ENCODE measurements at places on chromosomes 11 and 22.

DNA sequence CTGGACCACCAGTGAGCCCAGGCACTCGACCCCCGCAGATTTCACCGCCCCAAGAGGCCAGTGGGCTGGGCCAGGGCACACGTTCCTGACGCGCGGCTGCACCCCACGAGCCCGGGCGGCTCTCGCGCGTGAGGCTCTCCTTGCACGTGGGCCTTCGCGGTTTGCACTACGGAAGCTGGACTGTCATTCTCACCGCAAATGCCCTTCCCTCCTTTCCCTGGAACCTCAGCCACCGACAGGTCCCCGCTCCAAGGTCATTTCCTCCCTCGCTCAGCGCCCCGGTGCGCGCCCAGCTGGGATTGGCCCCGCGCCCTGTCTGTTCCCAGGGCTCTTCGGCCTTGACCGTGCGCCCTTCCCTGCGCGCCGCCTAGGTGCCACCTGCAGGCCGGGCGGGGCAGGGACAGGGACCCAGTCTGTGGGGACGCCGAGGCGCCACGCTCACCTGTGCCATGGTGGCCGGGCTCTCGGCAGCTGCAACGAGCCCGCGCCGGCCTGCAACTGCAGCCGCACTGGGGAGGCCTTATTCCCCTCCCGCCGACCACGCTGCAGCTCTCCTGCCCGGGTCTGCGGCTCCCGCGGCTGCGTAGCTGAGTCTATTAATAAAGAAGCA is 2.1 kb upstream of the CPT1A start:
- peak; percentile 40 for DNase-seq

- no peak for DNase-seq
These were observed 62.0 kb downstream of the IGF2 start for GRCh38 chr11:2077061-2077802.

DNA sequence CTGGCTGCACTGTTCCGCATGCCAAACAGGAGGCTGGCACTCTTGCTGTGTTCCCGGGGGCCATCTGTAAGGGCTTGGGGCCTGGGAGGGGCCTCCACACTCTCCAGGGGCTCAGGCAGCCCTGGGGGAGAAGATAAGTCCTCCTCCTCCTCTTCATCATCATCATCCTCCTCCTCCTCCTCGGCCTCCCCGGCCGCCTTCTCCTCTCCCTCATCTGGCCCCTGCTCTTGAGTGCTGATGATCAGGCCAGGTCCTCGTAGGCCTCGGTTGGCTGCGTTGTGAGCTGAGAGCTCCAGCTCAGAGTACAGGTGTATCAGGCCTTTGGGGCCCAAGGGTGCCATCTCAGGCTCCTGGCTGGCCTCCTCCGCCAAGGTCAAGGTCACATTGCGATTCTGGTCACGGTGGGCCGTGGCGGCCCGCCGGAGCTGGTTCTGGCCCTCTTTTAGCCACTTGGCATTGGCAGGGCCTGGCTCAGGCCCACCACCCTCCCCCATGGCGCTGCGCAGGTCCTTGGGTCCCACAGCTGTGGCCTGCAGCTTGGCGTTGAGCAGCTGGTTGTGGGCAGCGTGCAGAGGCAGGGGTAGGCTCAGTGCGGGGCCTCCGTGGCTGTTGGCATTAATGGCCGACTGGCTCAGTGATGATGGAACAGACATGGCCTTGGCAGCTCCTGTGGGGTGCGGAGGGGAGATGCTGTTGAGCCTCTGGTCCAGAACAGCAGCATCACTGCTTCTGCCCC is 8.0 kb downstream of the APBB1 start:
- DNase-seq: no peak

GRCh38 chr22:41261541-41262249 is 21.0 kb upstream of the CHADL start:
- DNase-seq: no peak

DNA sequence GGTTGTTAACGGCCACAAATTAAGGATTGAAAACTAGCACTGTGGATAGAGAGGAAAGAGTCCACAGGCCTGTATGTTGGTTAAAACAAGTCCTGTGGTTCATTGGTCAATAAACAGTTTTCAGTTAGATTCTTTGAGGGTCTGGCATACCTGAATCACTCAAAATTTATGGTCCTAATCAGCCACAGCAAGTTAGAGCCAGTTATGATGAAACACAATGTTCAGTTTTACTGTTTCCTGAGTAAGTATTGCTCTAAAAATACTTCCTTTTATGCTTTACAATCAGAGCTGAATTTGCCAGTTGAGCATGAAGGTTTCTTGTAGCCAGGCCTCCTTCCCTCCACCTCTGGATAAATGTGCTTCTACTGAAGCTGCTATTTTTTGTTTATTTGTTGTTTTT is 12.9 kb upstream of the CAT start:
- DNase-seq: no peak

GRCh38 chr22:39212721-39213376 is 31.9 kb downstream of the PDGFB start:
- no peak for DNase-seq

- DNase-seq: no peak
These were observed 62.5 kb downstream of the KCNQ1 start for GRCh38 chr11:2507212-2507901.

GRCh38 chr22:24076091-24076867 is 65.2 kb downstream of the CABIN1 start:
- DNase-seq: no peak

DNA sequence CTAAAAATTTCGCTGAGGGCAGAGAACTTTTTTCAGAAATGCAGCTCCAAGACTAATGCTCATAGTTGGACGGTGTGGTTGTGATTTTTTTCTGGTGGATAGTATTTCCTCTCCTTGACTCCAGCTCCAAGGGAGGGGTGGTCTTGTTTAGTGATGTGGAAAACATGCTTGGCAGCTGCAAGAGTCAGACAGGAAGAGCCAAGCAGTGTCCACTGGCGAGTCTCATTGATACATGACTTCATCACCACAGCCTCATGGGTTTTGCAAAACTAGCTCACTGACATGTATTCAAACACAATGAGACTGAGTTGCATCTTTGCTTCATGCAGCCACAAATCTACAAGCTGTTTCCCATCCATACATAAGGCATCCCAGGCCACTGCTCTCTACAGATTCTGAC is 7.3 kb upstream of the KCNJ1 start:
- no peak for DNase-seq

GRCh38 chr11:9016916-9017642 is 13.3 kb upstream of the NRIP3 start:
- DNase-seq: no peak

All from DND-41 (cell line).